ENCODE measurements at places on chromosomes 13 and 19.

DNA sequence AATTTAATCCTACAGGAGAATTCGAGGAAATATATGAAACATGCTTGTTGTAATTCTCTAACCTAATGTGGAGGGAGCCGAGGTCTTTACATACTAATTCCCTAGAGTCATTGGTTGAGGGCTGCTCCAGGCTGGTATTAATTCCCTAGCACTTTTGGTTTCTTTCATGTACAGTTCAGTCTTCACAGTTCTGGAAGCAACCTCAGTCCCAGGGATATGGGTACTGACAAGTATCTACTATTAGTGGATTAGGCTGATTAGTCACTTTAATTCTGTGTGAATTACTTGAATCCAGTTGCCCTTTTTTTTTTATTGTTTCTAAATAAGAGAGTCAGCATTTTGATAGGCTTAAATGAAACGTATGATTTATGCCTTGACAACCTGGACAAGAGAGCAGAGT is 172.3 kb upstream of the HTR2A start:
- no peak for DNase-seq

GRCh38 chr13:51663973-51664957 is 80.0 kb downstream of the WDFY2 start:
- DNase-seq, result no peak

- no peak for DNase-seq
Measured at GRCh38 chr13:100733261-100733660, 58.7 kb upstream of the TMTC4 start.

DNA sequence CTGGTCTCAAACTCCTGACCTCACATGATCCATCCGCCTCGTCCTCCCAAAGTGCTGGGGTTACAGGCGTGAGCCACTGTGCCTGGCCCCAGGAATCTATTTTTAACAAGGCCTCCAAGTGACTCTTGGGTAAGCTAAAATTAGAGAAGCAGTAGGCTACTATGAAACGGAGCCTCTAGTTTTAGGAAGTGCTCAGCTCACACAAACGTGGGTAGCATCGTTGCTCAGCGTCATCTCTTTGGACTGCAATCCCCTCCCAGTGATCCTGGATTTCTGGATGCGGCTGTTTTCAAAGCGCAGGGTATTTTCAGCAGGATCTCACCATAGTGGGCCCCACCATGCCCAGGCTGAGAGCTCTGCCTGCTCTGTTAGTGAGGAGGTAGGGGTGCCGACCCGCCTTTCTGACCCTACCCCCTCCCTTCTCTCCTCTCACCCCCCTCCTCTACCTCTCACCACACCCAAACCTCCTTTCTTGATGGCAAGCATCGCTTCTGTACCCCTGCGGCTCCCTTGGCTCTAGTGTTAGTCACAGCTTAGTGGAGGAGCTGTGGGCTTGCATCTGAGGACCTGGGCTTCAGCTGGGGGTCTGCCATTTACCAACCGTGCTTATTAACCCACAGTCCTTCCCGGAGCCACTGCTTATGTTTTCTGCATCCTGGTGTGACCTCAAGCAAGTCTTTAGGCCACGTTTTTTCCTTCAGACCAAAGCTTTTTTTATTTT is 34.2 kb downstream of the GJA3 start:
- no peak for DNase-seq

GRCh38 chr19:9667898-9668297 is 7.0 kb downstream of the ZNF562 start:
- no peak for DNase-seq

DNA sequence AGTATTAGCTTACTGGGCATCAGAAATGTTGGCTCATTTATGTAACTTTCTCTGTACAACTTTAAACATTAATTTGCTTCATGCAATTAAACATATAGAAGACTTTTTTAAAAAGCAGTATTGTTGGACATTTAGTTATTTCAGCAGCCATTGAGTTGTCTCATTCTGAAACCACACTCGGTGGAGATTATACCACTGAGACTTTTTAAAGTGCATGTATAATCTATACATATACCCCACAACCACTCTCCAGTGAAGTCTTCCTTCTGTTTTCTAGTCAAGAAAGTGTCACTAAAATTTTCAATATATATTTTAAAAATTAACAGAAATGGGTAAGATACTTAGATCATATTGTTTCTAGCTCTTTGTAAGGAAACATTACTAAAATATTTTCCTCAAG is 15.5 kb downstream of the SETDB2 start:
- no peak for DNase-seq

DNA sequence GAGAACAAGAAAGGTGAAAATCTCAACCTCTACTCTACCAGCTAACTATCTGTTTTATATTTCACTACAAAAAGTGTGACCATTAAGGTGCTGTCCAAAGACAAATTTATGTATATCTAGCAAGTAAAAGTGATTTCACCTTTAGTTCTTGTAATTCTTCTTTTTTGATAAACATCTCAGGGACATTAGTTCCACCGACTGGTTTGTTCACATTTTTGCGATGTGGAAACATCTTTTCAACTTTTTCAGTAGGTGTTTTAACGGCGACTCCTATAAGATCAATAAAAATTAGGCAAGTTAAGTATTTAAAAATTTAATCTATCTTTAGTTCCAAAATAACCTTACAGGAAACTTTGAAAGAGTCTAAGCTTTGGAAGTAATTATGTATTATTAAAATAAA is 33.3 kb downstream of the CLDN10 start:
- DNase-seq, result no peak

DNA sequence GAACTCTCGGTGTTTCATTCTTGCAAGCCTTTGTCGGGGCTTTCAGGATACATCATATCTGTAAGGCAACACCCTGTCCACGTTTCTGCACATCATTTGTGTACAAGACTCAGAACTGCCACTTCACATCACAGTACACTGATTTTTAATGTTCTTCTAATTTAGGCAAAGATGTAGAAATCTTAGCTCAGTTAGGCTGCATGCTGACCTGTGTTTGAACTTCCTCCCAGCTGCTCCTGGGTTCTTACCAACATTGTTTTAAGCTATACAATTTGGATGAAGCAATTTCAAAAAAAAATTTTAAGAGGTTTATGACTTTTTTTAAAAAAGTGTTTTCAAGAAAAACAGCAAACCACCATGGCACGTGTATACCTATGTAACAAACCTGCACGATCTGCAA is 1047.9 kb upstream of the SLC10A2 start:
- no peak for DNase-seq

- DNase-seq, result no peak
Measured at GRCh38 chr19:38173291-38174041, 50.6 kb downstream of the DPF1 start.

DNA sequence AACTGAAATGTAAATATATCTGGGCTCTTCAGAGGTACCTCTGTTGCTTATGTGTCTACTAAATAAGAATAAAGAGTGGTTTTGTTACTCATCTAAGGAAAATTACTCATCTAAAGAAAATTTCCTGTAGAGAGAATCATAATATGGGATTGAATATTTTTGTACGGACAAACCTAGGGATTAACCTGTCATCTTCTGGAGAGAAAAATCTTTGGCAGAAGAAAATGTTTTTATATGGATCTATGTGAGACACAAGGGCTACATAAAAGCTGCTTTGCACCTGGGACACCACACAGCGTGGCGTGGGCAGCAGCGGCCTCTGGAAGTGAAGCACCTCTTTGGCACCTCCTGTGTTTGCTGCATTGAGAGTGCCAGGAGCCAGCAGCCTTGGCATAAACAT is 242.9 kb upstream of the DACH1 start:
- DNase-seq, result no peak

GRCh38 chr13:44044547-44045179 is 165.0 kb downstream of the LACC1 start:
- no peak for DNase-seq

- DNase-seq, result no peak
Measured at GRCh38 chr13:26656919-26657318, 99.4 kb downstream of the WASF3 start.

- DNase-seq, result no peak
Measured at GRCh38 chr13:33782631-33783030, 35.3 kb upstream of the RFC3 start.

- no peak for DNase-seq
Measured at GRCh38 chr13:30932481-30933353, at the start of gene TEX26. TEX26 (plus strand) TSS chr13:30932656; CDS start chr13:30932716, 60 bp downstream.

GRCh38 chr13:113483504-113484293 is 6.8 kb downstream of the DCUN1D2 start:
- no peak for DNase-seq

- DNase-seq, result no peak
Measured at GRCh38 chr13:113801289-113801961, 42.4 kb downstream of the TMEM255B start.

GRCh38 chr13:78241278-78241919 is 322.8 kb upstream of the EDNRB start:
- peak; percentile 41 for DNase-seq

DNA sequence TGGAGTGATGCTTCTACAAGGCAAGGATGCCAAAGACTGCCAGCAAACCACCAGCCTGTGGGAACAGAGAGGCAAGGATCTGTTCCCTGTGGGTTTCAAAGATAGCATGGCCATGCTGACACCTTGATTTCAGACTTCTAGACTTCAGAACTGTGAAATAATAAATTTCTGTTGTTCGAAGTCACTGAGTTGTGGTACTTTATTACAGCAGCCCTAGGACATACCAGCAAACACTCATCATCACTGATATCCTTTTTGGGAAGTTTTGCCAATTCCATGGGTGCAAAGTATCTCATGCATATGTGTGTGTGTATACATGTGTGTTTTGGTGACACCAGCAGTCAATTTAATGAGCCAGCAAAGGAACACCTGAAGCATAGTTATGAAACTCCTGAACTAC is 21.0 kb downstream of the LMO7 start:
- no peak for DNase-seq

DNA sequence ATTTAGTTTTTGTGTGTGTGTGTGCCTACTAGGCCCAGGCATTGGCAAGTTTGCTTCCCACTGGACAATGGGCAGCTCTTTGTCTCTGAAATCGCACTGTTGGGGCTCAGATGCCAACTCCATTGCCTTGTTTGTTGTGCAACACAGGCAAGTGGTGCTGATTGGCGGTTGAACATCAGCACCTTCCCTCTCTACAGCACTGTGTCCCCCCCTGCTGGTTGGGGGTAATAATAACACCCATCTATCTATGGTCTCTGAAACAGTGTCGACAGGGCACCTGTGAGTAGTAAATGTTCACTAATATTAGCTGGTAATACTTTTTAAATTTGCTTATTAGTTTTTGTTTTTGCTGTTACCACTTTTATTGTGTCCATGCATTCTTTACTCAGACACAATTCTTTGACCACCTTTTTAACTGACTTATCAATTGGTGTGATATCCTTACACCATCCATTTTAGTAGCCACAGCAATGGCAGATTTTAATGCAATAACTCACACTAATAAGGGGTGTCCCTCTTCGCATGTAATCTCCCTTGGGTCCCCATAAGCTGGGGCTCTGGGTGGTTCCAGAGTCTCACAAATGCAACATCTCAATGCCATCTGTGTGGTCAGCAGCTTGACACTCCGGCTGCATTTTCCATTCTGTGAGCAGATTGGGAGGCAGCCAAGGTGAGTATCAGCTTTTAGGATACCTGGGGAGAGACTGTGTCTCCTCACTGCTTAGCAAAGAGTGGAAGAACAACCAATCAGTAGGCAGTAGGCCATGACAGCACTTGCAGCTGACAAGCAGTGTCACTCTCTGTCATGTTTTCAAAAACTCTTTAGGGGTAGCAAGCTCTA is 47.7 kb upstream of the UQCRFS1 start:
- DNase-seq, result peak; percentile 59

GRCh38 chr13:97057176-97057575 is 62.9 kb upstream of the OXGR1 start:
- DNase-seq, result no peak

GRCh38 chr13:23959231-23959862 is 62.0 kb upstream of the C1QTNF9B start:
- no peak for DNase-seq

DNA sequence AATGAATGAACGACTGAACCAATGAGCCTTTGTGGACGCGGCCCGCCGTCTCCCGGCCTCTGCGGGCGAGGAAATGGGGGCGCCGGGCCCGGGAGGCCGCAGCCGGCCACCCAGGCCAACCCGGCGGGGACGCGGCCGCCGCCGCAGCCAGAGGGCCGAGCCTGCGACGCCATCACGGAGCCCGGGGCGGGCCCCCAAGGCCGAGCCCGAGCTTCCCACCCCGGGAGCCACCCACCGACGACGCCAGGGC is 216 bp downstream of the SUGP2 start:
- DNase-seq, result no peak

- no peak for DNase-seq
Measured at GRCh38 chr13:101454767-101455166, 2.3 kb downstream of the ITGBL1 start.

- no peak for DNase-seq
Measured at GRCh38 chr13:108902405-108903155, 273.2 kb downstream of the MYO16 start.

GRCh38 chr13:80274643-80275042 is 66.3 kb downstream of the SPRY2 start:
- no peak for DNase-seq

DNA sequence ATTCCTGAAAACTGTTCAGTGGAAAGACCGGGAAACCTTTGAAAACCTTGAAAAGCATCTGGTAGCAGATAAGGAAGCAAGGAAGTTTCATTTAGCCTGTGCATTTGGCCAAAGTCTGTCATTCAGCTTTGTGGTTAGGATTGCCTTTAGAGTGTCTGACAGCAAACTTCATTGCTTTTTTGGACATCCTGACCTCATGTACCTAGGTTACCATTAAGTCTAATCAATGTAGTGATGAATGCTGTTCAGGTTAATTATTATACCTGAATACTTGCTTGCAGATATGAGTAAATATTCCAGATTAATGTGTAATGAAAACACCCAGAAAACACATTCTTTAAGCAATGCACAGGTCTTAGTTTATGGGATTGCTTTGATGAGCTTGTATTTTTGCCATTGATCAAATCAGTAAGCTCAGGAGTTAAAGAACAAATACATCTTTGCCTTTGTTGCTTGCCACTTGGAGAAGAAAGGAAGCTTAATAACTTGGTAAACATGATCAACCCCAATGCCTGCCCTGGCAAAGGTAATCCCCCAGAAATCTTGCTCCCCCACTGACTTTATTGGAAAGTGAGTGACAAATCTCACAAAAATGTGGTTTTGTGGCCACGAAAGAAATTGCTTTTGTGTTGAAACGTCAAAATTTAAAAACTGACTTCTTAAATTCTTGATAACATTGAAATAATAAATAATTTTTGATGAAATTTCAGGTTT is 87.4 kb downstream of the SLC15A1 start:
- DNase-seq, result no peak

- DNase-seq, result no peak
Measured at GRCh38 chr13:42549552-42549936, 24.4 kb upstream of the TNFSF11 start.

- DNase-seq, result no peak
Measured at GRCh38 chr13:26476111-26476781, 81.2 kb upstream of the WASF3 start.

DNA sequence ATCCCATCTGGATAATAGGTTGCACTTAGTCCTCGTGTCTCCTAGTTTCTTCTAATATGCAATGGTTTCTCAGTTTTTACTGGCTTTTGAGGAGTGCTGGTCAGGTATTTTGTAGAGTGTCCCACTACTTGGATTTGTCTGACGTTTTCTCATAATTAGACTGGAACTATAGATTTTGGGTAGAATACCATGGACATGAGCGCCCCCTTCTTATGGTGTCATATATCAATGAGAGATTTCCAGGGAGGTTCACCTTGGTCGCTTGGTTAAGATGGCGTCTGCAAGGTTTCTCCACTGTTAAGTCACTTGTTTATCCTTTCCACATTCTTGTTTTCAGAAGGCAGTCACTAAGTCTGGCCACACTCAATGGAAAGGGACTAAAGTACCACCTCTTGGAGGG is 6.7 kb downstream of the SOHLH2 start:
- no peak for DNase-seq

GRCh38 chr19:34475026-34475974 is 6.3 kb upstream of the WTIP start:
- DNase-seq, result no peak

- DNase-seq, result no peak
Measured at GRCh38 chr13:51298812-51299211, 40.7 kb upstream of the SERPINE3 start.
